ENCODE measurements at places on chromosomes 3 and 15.

- DNase-seq, result no peak
These were observed 41.3 kb downstream of the NECTIN3 start for GRCh38 chr3:111112913-111113312.

- no peak for DNase-seq
These were observed 31.6 kb upstream of the GNB4 start for GRCh38 chr3:179482857-179483256.

DNA sequence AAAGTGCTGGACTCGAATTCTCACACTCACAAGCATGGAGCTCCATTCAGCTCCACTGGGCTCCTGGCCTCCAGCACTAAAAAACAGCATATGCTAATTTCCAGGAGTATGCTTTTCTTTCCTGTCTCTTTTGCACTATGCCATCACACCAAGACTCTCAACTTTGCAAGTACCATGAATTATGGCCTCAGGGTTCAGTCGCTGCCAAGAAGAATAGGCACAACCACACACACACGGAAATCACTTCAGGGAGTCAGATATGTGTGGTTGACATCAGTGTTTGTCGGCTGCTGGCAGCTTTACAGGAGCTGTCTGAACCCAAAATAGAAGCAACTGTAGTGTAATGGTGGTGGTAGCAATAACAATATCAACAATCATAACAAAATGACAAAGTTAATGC lies 305.0 kb upstream of the SLCO3A1 start:
- DNase-seq, result no peak

DNA sequence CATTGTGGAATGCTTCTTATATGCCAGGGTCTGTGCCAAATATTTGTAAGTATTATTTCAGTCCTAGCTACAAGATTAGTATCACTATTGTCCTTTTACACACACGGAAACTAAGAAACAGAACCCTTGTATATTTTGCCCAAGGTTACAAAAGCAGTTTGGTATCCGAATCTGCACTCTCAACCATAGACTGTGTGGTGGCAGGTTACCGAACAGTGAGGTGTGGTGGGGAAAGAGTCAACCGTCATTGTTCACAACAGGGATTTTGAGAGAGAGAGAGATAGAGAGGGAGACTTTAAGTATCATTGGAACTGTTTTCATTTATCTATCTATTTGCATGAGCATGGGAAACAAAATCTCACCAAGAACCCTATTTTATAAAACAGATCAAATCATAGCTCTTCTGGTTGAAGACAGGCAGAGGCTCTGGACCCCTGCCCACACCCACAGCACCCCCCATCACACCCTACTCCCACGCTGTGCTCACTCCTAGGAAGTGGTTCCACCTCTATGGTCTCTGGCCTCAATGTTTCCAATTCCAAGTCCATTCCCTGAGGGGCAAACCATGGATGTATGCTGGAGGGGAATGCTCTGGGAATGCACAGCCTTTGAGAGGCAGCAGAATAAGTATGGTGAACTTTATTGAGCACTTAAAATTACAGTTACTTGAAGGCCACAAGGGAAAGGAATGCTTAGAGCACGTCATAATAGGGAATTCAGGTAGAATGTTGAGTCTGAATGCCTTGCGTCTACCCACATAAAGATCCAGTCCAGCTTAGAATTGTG lies 69.0 kb downstream of the ARHGAP31 start:
- no peak for DNase-seq

DNA sequence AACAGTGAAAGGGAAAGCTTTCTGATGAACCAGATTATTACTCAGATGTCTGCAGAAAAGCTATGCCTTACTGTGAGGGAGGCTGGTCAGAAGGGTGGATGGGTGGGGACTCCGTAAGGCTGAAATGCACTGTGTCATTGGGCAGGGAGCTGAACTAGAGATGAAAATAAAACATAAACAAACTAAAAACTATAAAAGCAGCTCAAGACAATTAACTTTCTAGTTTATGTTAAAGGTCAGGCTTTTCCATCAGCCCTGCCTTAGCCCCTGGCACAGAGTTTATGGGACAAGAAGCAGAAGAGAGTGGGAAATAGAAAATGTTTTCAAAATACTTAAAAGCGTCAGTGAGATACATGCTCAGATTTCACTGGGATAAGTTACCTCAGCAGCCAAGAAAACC lies 310.0 kb upstream of the UBE2E2 start:
- no peak for DNase-seq

- peak; percentile 75 for DNase-seq
These were observed 24.8 kb downstream of the GABRA5 start for GRCh38 chr15:26891448-26892181.

GRCh38 chr3:2098398-2099027 lies at the start of gene CNTN4:
CNTN4 (plus strand) TSS chr3:2098866.
- DNase-seq, result no peak

- DNase-seq, result no peak
These were observed 95.6 kb downstream of the RFX7 start for GRCh38 chr15:56148064-56148463.

DNA sequence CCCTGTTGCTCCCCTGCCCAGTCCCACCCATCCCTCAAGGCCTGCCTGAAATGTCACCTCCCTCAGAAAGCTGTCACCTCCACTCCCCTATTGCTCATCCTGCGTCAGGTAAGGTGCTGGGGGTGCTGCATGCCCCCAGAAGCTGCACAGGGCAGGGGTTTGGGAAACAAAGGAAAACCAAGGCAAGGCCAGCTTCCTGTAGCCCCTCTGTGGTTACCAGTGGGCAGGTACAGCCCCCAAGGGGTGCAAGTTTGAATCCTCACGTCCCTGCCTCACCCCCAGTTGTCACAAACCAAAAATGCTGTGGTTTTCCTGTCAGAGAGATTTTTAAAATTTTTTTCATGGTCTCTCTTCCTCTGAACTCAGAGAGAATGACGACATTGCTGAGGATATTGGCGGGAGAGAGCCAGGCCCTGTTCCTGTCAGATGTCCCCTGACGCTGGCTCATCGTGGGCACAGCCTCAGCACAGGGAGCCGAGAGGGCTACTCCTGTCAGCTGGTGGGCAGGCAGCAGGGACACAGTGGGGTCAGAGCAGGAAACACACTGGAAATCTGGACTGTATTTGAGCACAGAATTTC lies 27.0 kb downstream of the PSTPIP1 start:
- peak; percentile 60 for DNase-seq

GRCh38 chr15:25236861-25237155 lies 202.0 kb downstream of the UBE3A start:
- no peak for DNase-seq

DNA sequence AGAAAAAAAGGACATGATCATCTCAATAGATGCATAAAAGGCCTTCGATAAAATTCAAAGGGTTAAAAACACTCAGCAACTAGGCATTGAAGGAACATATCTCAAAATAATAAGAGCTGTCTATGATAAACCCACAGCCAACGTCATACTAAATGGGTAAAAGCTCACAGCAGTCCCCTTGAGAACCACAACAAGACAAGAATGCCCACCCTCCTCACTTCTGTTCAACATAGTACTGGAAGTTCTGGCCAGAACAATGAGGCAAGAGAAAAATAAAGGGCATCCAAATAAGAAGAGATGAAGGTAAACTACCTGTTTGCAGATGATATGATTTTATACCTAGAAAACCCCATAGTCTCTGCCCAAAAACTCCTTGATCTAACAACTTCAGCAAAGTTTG lies 619.7 kb upstream of the LMCD1 start:
- no peak for DNase-seq

DNA sequence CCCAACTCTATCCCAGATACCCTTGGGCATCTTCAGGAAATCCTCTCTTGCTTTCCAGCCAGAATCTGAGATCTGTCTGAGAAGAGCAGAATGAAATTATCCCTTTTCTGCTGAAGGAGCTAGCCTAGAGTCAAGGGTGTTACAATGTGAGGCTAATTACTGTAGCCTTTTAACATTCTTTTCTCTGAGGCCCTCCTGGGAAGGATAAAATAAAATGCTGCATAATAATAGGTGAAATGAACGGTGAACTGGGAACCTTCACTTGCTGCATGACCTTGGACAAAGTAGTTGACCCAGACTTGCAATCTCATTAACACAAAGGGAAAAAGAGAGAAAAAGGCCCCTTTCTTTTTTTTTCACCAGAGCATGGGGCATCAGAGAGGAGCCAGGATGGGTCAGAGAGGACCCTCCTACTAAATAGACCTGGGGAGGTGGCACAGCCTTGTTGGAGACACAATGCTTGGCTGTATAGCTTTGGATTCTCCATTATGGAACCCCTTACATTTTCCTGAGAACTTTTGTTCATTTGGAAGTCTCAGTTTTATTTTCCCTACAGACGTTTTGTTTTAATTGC lies 137.0 kb upstream of the LIPC start:
- no peak for DNase-seq

GRCh38 chr15:73940061-73940981 lies 14.1 kb downstream of the LOXL1 start:
- no peak for DNase-seq

DNA sequence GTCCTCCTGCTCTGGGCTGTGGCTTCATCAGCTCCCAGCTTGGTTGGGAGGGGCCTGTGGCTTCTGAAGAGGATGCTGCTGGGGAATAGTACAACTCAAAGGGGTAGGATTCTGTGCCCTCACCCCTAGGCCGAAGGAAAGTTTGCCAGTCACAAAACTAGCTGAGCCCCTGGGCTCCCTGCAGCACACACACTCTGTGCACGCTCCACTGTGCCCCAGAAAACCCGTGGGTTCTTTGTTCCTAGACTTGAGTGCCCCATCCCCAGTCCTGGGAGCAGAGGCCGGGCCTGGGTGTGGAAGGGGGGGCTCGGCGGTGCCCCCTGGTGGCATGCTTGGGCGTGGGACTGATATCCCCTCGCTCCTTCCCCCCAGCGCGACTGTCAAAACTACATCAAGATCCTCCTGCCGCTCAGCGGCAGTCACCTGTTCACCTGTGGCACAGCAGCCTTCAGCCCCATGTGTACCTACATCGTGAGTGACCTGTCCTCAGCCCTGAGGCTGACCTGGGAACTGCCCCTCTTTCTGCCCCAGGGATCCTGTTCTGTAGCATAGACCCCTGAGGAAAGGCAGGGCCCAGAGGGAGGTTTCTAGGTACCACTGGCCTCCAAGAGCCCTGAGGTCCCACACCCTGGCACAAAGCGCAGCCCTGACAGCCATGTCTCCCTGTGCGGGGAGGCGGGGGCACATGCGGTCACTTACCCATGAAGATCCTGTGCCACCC lies 14.2 kb downstream of the CIB1 start:
- peak; percentile 66 for DNase-seq

DNA sequence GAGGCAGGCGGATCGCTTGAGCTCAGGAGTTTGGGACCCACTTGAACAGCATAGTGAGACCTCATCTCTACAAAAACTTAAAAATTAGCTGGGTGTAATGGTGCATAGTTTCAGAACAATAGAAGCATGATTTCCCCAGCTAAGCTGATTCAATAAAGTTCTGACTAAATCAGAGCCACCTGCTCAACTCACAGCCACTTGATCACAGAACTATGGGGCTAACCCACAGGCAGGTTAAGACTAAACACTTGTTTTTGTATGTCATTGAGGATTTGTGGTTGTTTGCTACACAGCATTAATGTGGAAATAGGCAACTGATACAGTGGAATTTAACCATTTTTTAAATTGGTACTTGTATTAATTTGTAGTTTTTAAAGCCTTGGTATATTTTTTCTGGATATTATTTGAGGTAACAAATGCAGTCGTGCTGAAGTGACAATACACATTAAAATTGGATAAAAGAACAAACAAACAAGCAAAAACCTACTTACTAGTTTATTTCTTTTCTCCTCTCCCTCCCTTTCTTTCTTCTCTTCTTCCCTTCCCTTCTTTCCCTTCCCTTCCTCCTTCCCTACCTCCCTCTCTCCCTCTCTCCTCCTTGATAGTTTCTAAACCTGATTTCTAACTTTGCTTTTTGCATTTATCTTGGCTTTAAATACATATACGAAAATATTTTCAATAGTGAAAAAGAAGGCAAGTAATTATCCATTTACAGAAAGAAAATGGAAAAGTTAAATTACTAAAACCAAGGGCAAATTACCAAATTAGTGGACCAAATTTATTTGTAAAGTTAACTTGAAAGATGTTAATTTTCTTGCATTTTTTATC lies 32.1 kb downstream of the OXSM start:
- no peak for DNase-seq

- DNase-seq, result peak; percentile 34
These were observed 2.0 kb downstream of the ATP2C1 start for GRCh38 chr3:130895690-130896488.

- no peak for DNase-seq
These were observed 33.0 kb downstream of the PAQR9 start for GRCh38 chr3:142930463-142930862.

DNA sequence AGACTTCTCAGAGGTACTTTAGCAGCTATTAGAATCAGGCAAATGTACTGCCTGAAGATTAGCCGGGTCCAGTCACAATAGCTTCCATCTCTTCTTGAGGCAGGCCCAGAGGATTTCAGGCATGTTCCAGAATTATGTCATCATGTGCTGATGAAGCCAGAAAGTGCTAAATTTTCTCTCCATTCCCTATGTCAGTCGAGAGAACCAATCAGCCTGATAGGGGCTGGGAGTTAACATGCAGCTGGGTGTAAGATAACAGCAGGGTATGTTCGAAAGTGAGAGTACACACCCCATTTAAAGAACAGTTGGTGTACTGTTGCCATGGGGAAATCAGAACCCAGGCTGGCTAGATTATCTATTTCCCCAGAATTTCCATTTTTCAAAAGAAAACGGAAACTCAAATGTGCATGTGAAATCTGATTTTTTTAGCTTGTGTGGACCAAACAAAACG lies 48.7 kb downstream of the MYH15 start:
- DNase-seq, result no peak

GRCh38 chr3:45664578-45664977 lies 24.6 kb upstream of the SACM1L start:
- DNase-seq, result no peak

DNA sequence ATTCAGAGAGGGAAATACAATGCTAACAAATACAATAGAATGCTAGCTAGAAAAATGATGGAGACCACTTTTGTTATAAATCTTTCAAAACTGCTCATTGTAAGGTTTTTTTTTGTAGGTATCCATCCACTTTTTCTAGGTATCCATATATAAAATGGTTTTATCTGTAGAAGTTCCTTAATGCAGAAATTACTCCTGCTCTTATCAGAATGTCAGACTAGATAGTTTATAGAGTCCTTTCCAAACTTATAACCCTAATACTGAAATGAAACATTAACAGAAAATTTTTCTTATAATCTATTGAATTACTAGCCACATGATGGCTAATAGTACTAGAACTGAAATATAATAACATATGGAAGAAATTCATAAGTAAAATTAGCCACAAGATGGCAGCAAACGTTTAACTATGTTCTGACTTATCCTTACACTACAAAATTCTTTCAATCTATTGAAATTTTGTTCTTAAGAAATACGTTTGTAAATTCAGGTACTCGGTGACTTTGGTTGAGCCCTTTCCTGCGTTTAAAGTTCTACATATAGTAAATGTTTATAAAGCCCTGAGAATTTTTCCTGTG lies 58.5 kb downstream of the ECT2 start:
- DNase-seq, result peak; percentile 34

DNA sequence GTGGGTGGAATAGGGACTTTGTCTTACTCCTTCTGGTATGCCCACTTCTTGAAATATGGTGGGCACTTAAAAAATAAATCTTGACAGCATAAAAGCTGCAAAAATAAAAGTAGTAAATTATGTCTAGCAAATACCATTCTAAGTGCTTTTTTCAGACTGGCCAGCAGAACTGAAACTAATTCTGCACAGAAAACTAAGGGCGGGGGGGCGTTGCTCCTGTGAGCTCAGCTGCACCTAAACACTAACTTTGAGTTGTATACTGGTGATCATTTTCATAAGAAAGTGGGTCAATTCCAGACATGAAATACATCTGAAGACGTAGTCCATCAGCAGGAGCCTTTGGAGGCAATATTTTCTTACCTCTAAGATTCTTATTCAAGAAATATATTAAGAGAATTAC lies 114.8 kb downstream of the WDR76 start:
- DNase-seq, result no peak

- peak; percentile 59 for DNase-seq
These were observed 17.4 kb downstream of the CSPG4 start for GRCh38 chr15:75695220-75695619.
